ENCODE measurements at places on chromosomes 12 and 14.
A peak's percentile ranks its signal among the peaks of the same experiment; 100 is the strongest.

DNA sequence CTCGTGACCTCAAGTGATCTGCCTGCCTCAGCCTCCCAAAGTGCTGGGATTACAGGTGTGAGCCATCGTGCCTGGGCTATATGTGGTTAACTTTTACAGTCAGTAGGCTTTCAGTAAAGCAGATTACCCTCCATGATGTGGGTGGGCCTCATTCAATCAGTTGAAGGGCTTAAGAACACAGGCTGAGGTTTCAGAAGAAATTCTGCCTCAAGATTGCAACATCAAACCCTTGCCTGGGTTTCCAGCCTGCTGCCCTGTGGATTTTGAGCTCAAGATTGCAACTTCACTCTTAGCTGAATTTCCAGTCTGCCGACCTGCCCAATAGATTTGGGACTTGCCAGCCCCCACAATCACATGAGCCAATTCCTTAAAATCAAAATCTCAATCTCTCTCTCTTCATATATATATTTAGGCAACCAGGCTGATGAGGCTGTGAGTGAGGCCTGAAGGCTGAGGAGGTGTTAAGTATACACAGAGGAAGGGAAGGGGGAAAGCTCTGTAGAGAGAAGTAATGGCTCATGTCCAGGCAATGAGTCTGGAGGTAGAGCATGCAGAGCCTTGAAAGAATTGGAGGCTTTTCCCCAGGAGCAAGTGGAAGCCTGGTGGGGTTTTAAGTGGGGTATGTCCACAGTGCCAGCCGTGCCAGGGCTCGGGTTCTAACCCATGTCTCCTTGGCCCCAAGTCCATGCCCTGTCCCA is 33.3 kb upstream of the ACTN1 start:
- DNase-seq = no peak

DNA sequence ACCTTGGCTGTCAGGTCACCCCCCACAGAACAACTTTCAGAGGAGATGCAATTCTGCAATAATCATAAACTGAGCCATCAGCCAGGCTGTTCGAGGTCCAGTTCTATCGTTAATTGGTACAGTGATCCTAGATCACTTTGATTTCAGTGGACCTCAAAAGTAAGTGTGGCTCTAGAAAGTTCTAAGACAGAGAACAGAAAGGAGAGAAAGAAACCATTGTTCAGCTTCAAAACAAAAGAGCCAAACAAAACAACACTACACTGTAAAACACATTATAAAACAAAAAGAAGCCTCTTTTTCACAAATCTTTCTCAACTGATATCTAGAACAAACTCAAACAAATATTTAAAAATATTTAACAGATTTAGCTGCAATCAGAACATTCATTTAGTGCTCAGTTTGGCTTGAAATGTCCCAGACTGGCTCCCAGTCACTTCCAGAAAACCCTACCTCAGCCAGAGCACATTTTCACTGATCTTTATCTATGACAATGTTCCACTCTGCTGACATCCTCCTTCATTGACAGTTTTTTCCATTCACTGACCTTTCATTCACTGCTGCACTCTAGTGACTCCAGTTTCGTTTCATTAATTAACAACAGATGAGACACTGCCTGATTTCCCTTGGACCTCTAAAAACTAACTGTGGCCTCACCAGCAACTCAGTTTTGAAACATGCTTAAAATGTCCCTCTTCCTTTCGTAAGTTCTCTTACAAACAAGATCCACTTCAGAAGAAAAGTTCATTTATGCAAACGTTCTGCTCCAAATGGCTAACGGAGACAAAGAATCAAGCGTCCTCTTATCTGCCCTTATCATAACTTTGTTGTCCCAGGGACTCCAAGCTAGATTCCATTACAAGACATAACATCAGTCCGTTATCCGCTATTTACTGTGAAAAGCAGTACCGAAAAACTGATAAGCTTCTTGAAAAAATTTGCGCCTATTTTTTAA is 56.8 kb downstream of the DUSP16 start:
- peak; percentile 49 for DNase-seq

- DNase-seq = peak; percentile 25
Observed at GRCh38 chr12:19474147-19474546, 34.9 kb downstream of the AEBP2 start.

- no peak for DNase-seq
Observed at GRCh38 chr12:40168868-40169267, 55.9 kb upstream of the LRRK2 start.

- no peak for DNase-seq
Observed at GRCh38 chr12:93274937-93275336, 102.8 kb upstream of the NUDT4 start.

GRCh38 chr12:25949343-25949742 is 9.1 kb upstream of the RASSF8 start:
- no peak for DNase-seq

DNA sequence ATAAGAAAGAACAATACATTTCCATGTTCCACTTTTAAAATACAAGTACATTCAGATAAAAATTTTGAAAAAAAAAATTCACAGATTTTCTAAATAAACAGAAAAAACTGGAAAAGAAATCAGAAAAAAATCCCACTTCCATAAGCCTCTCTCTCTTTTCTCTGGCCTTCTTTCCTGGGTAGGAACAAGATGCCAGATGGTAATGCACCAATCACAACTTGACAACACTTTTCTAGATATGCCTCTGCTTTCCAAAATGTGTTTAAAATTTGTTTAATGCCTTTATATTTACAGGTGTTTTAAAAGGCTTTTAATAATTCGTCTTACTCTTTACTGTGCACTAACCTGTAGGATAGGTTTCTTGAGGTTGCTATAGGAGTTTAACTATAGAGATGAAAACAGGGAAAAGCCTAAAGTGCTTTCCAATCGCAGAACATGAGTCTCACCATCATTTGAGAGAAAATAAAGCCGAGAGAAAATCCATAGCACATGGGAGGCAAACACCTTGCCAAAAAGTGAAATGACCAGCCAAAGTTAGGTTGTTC is 74.2 kb downstream of the TMTC1 start:
- no peak for DNase-seq

GRCh38 chr12:82650627-82651337 is 35.9 kb upstream of the TMTC2 start:
- no peak for DNase-seq

DNA sequence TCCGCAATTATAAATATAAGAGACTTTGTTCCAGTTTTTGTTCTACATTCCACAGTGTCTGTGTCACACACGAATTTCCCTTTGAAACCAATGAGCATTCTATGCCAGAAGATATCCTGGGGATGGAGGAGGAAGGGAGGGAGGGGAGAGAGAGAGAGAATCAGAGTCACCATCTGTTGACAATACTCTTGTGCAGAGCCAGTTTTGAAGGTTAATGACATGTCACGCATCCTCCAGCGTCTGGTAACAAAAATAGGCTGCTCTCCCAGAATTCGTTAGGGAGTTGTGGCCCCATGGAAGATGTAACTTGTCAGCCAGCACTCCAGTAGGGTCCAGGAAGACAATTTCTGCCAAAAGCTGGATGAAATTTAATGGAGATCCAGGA is 213.5 kb upstream of the KRR1 start:
- peak; percentile 70 for DNase-seq
